Immature natural killer cell (primary cell): ENCODE measurements at places on chromosomes 7 and 10.
A peak's percentile ranks its signal among the peaks of the same experiment; 100 is the strongest.

- DNase-seq, result no peak
Observed at GRCh38 chr7:837001-837400, 4.7 kb downstream of the SUN1 start.

DNA sequence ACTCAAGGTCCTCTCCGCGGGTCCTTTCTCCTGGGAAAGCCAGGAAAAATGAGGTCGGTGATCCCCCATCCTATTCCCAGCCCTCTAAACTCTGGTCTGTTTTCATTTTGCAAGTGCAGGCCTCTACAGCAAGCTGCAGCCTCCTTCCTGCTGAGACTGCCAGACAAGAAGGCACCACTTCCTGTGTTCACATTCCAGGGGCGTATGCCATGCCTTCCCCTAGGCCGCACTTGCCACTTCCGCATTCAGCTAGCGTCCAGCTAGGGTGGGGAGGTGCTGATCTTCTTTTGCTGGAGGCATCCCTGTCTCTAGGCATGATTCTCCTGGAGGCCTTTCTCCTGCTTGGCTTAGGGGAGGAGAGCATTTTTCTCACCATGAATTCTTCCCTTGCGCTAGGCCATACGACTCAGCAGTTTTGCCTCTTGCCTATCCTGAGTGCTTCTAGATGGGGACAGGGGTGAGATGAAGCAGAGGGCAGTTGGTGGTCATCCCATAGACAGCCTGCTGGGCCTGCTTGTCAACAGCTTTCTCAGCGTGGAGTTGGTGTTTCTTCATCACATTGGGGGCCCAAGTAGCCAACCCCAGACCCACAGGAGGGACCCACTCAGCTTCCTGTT lies 328.9 kb downstream of the RPS24 start:
- peak; percentile 12 for DNase-seq

GRCh38 chr7:85587785-85588184 lies 400.9 kb upstream of the SEMA3D start:
- no peak for DNase-seq

- DNase-seq, result no peak
Observed at GRCh38 chr10:31030260-31030659, 1.4 kb downstream of the ZNF438 start.

DNA sequence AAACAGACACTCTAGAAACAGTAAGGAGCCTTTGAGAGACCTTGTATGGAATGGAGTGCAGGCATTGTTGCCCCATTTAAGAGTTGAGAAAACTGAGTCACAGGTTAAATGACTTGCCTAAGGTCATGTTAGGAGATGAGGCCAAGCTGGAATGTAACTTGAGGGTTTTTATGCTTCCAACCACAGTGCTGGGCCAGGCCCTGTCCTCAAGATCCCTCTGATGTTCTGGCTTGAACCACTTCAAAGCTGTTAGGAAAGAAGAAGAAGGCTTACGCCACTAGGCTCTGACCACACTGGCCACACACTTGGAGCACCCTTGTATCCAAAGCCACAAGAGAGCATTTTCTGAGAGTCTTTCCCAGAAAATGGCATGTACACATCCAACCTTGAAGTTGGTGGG lies 42.7 kb downstream of the PLAU start:
- DNase-seq, result no peak

- no peak for DNase-seq
Observed at GRCh38 chr10:73263693-73264347, 11.4 kb upstream of the MRPS16 start.

- no peak for DNase-seq
Observed at GRCh38 chr10:70459774-70460490, 18.5 kb upstream of the NODAL start.

DNA sequence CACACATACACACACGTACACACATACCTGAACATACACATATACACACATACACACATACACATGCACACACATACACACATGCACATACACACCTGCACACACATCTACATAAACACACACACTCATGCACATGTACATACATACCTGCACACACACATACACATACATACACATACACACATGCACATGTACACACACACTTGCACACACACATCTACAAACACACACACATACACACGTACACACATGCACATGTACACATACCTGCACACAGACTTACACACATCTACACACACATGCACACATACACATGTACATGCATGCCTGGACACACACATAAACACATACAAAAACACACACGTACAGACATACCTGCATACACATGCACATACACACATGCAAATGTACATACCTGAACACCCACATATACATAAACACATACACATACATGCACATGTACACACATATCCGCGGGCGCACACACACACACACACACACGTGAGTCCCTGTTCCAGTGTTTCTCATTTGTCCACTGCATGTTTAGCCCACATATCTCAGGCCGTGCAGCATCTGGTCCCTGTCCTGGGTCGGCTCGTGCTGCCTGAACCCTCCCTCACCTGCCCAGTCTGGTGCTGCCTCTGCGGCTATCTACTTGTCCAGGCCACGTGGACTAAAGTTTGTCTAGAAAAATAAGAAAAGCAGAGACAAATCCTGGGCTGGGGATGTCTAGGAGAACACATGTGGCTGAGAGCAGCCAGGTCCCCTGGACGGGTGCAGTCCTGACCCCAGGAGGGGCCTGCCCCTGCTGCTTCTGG lies 238.7 kb downstream of the TCERG1L start:
- no peak for DNase-seq

GRCh38 chr10:14936584-14936983 lies 17.3 kb downstream of the DCLRE1C start:
- no peak for DNase-seq

DNA sequence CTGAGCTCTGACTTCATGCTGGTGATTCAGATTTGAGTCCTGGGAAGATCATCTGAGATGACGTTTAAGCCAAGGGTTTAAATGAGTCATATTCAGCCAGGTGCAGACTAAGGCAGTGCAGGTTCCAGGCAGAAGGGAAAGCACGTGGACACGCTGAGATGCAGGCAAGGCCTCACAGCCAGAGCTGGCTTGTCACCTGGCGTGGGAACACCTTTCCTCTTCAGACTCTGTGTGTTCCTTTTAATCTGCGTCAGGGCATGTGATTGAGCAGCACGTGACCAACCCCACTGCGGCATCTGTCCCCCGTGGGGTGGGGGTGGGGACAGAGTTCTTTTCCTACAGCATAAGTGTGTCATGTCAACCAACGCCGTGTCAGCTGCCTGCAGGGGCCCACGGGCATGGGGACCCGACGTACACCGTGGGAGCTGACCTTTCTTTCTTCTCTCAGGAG lies 10.7 kb upstream of the IDI2 start:
- no peak for DNase-seq

- DNase-seq, result no peak
Observed at GRCh38 chr7:2353113-2353935, 1.3 kb upstream of the EIF3B start.

DNA sequence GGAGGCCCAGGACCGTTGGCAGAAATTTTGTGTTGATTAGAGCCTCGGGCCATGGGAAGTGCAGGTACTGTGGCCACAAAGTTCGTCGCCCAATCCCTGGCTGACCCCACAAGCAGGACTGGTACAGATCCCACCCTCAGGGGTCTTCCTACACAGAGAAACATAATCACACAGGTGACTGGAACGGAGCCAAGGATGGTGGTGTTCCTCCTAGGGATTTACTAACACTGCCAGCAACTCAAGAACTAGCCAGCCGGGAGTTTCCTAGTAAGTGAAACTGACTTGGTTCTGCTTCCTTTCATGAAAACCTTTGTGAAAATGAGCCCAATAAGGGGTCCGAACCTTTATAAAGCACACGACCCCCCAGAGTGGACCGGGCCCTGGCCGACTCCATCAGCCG lies 5.7 kb downstream of the CUX1 start:
- no peak for DNase-seq

GRCh38 chr10:95518455-95519452 lies 42.4 kb downstream of the SORBS1 start:
- no peak for DNase-seq

DNA sequence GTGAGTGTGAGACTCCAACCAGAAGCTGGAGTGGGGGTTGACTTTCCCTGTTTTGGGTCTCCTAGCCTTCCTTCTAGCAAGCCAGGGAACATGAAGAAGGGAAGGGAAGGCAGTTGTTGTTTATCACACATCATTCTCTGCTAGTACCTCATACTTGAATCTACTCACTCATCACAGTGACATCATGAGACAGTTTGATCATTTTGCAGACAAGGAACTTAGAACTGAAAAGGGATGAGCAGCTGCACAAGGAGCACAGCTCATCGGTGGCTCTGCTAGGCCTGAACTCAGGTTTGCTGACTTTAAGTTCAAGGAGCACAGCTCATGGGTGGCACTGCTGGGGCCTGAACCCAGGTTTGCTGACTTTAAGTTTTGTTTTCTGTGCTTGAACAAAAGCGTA lies 19.2 kb downstream of the PRXL2A start:
- no peak for DNase-seq

- DNase-seq, result no peak
Observed at GRCh38 chr10:65571011-65571570, 1354.7 kb upstream of the LRRTM3 start.
